Fibroblast of lung (primary cell): ENCODE measurements at places on chromosomes 1 and 21. TPM values are rescaled to one million over a fixed set of nuclear protein-coding genes. Genes with fewer than 3 reads are reported as not detected.

GRCh38 chr1:79089946-79090345, 83.4 kb upstream of the ADGRL4 start:
- H3K36me3 ChIP-seq: no peaks in the 10 kb centered on the region
- H3K4me1 ChIP-seq: no peaks in the 10 kb centered on the region
- H3K27me3 ChIP-seq: no peaks in the 10 kb centered on the region
- no peak overlapping the region for H3K27ac ChIP-seq
- H3K4me3 ChIP-seq: no peak overlapping the region

DNA sequence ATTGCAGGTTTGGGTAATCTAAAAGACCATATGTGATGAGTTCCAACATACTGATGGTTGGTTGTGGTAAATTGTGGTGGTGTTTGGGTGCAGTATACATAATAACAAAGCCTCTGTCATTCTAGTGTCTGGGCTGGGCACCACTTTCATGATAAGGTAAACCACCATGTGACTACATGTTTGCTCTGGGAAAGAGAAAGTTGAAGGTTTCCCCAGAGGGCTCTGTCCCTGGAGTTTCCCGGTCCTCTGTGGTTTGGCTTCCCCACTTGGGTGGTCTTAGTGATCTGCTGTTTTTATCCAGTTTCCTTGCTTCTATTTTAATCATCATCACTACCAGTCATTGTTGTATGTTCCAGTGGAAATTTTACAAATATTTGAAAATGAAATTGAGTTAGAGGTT, 55.9 kb upstream of the TSPAN2 start:
- H3K27me3 ChIP-seq: no peaks in the 10 kb centered on the region
- H3K4me3 ChIP-seq: no peak overlapping the region
- no peak for DNase-seq
- H3K27ac ChIP-seq: no peak overlapping the region
- H3K4me1 ChIP-seq: no peaks in the 10 kb centered on the region

- H3K36me3 ChIP-seq: no peaks in the 10 kb centered on the region
- DNase-seq: no peak
- H3K27me3 ChIP-seq: no peaks in the 10 kb centered on the region
- no peak overlapping the region for H3K27ac ChIP-seq
Observed at GRCh38 chr21:15300131-15300530, 235.3 kb upstream of the NRIP1 start.

DNA sequence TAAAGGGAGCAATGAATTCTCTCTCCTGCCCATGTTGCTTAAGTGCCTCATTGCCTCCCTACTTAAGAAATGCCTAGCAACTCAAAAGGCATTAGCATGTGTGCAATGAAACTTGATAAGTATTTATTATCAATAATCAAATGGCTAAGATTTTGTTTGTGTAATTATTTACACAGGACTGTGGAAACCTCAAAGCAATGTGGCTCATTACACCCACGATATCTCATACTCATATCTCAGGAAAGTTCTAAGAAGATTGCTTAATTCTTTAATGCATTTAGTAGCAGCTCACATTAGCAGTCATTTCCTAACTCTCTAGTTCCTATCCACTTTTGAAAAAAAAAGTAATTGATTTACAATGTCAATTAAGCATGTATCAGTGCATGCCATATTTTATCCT, 253.3 kb downstream of the DUSP10 start:
- H3K27ac ChIP-seq: no peak overlapping the region
- H3K27me3 ChIP-seq: no peaks in the 10 kb centered on the region
- no peaks in the 10 kb centered on the region for H3K36me3 ChIP-seq
- no peak overlapping the region for H3K4me3 ChIP-seq
- DNase-seq: no peak

DNA sequence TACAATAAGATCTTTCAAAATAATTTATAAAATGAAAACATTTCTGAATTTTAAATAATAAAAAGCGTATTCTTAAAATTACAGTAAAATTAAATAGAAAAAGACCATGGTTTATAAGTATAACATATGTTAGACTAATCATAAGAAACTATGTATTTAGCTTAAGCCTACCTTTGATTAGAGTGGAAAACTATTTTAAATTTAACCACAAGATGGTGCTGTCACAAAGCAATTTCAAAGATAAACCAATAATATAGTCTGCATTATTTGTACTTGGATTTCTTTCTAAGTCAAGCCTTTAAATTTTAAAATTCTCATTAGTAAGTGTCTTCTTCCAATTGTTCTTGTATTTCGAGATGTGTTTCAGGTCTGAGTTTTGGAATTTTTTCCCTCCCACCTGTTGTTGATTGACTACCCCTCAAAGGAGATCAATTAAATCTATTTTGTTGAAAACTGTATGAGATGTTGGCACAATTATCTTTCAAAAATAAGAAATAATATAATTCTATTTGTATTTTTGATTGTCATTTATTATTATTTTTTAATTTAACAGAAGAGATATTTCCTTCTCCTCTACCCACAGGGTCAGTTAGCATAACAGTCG, 459.8 kb downstream of the KCNT2 start:
- H3K27me3 ChIP-seq: no peaks in the 10 kb centered on the region
- no peak overlapping the region for H3K4me3 ChIP-seq
- H3K36me3 ChIP-seq: no peaks in the 10 kb centered on the region
- peak; percentile 73 for DNase-seq
- H3K4me1 ChIP-seq: peaks cover 2% of the 10 kb centered on the region

GRCh38 chr1:177124577-177125278, 39.8 kb downstream of the ASTN1 start:
- DNase-seq: no peak
- no peak overlapping the region for H3K27ac ChIP-seq

SPATA46 gene
- polyA plus RNA-seq: not detected in 2 replicates

GRCh38 chr1:42319871-42320484, 15.1 kb downstream of the FOXJ3 start:
- peaks cover 10% of the 10 kb centered on the region for H3K4me1 ChIP-seq
- no peak for DNase-seq
- no peaks in the 10 kb centered on the region for H3K27me3 ChIP-seq
- peak overlapping the region; percentile 26 for H3K27ac ChIP-seq
- no peak overlapping the region for H3K4me3 ChIP-seq

C4BPA gene
- not detected in 2 replicates for polyA plus RNA-seq

DNA sequence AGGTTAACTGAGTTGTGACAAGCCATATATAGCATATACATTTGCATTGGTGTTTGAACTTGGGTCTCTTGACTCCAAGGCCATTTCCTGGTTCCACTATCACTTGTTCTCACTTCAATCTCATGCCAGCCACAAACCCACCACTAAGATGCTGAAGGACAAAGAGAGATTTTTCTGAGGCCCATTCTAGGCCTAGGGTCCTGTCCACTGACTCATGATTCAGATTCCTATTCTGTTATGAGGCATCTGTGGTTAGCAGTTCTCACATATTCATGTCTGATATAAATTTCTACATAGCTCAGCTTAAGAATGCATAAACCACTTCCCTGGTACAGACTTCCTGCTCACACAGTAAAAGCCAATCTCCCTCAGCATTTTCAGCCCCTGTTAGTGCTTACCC, 326.1 kb upstream of the BEND5 start:
- no peak overlapping the region for H3K4me3 ChIP-seq
- H3K36me3 ChIP-seq: no peaks in the 10 kb centered on the region
- no peaks in the 10 kb centered on the region for H3K27me3 ChIP-seq
- peak; percentile 27 for DNase-seq
- H3K27ac ChIP-seq: no peak overlapping the region

DNA sequence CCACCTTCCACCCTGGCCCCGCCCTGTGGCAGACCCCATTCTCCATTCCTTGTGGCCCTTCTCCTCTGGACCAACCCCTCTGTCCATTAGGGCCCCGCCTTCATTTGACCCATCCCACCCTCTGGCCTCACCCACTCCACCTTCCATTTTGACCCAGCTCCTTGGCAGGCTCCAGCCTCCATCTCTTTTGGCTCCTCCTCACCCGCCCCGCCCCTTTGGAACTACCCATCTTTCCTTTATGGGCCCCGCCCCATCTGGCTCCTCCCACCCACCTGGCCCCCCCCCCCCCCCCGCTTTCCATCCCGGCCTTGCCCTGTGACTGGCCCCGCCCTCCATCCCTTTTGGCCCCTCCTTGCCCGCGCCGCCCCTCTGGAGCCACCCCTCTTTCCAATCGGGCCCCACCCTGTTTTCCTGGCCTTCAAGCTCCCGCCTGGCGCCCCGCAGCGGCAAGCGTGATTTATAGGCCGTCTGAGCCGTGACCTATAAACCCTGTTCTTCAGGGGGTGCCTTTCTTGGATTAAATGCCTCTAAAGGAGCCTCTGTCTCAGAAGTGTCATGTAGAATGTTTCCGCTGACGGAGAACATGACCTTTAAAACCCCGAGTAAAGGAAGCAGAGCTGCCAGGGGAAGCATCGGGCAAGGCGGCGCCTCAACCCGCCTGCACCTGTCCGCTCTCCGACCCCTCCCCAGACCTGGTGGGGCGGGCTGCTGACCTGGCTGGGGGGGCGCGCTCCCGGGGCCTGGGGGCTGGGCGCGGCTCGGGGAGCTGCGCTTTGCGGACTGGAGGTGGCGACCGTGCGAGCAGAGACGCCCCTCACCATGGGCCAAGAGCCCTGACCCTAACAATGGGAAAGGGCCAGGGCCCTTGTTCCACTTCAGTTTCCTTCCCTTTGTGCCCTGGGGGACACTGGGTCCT, 178.0 kb downstream of the CAMTA1 start:
- no peaks in the 10 kb centered on the region for H3K27me3 ChIP-seq
- no peak overlapping the region for H3K27ac ChIP-seq
- H3K36me3 ChIP-seq: no peaks in the 10 kb centered on the region

DNA sequence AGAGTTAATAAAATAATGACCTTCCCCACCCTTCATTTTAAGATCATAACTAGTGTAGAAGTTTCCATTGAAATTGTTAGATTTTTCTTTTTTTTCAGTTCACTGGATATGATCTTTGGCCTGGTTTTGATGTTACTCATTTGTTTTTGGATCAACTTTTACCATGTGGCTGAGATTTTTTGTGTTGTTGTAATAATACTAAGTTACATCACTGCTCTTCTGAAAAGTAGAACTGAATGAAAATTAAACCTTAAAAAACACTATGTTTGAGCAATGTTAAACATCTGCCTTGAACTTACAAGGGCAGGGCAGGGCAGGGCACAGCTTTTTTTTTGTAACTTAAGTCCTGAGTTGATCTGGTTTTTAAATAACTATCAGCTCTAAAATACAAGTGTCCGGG, 204.8 kb upstream of the ADAMTS5 start:
- no peak for DNase-seq
- no peaks in the 10 kb centered on the region for H3K27me3 ChIP-seq
- no peak overlapping the region for H3K27ac ChIP-seq
- H3K4me1 ChIP-seq: no peaks in the 10 kb centered on the region
- H3K36me3 ChIP-seq: no peaks in the 10 kb centered on the region
- no peak overlapping the region for H3K4me3 ChIP-seq

DNA sequence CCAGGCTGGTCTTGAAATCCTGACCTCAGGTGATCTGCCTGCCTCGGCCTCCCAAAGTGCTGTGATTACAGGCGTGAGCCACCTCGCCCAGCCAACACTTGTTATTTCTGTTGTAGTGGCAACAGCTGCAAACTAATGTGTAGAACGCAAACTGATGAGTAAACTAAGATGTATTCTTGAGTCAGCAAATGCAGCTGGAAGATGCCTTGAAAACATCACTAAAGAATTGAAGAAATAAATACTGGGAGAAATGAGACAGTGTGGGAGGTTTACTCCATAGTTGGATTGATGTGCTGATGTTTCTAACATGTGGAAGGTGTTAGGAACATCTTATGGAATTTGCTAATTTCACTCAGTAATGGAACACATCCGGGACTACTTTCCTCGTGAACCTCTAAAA, 61.3 kb upstream of the KCNE2 start:
- no peak for DNase-seq
- H3K4me1 ChIP-seq: no peaks in the 10 kb centered on the region
- H3K27me3 ChIP-seq: no peaks in the 10 kb centered on the region
- no peak overlapping the region for H3K27ac ChIP-seq
- no peaks in the 10 kb centered on the region for H3K36me3 ChIP-seq

DNA sequence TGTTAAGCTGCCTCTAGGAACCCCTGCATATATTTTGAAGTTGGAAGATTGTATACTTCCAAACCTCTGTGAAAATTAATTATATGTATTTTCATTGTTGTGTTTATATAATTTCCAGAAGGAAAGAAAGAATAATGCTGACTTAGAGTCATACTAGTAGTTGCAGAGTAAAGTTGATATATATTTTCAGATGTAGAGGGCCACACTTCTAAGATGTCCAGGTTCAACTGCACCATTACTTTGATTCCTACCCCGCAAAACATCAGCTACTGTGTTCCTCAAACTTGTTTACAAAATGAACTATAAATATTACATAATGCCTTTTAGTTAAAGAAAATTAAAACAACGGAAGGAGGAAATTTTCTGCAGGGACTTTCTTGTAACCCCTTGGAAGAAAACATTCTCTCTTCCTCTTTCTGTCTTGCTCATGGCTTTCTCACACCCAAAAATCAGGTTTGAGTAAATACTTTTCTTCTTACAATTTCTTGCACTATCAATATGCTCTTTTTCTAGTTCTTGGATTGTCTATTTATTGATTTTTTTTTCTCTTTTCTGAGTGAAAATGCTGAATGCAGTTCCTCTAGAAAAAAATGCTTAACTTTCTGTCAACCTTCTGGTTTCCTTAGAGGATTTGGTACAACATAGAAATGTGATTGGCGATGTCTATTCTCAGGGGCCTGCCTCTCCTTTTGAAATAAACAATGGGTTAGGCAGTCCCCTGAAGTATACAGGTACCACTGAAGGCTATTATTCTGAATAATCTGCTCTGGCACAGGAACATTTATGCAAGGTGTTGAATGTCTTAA, 867.8 kb downstream of the TTLL7 start:
- no peak overlapping the region for H3K4me3 ChIP-seq
- H3K27me3 ChIP-seq: no peaks in the 10 kb centered on the region
- H3K4me1 ChIP-seq: no peaks in the 10 kb centered on the region
- DNase-seq: no peak

OR10K2 gene
- polyA plus RNA-seq: not detected in 2 replicates

DNA sequence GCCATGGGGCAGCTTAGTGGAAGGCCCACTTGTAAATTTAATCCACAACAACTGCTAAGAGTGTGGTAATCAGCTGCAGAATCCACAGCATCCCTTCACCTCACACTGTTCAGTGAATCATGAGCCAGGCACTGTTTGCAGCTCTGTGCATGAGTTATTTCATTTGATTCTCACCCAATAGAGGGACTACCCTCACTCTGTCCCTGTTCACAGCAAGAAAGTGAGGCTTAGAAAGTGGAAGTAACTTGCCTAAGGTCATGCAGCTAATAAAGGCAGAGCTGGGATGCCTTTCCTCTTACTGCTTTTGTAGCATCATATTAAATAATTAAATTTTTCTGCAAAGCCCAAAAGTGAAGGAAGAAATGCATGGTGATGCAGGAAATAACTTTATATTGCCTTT, 346.5 kb upstream of the PLD5 start:
- H3K4me1 ChIP-seq: no peaks in the 10 kb centered on the region
- no peak overlapping the region for H3K4me3 ChIP-seq
- H3K27ac ChIP-seq: no peak overlapping the region
- DNase-seq: no peak
- no peaks in the 10 kb centered on the region for H3K27me3 ChIP-seq
